Endothelial cell of umbilical vein (primary cell): ENCODE measurements at places on chromosomes 3 and 15.
A peak's percentile ranks its signal among the peaks of the same experiment; 100 is the strongest.

GRCh38 chr3:195462308-195462610 lies 19.4 kb upstream of the ACAP2 start:
- no peak for DNase-seq
- peaks cover 3% of the 10 kb centered on the region for H3K27me3 ChIP-seq
- H3K27ac ChIP-seq, result no peak overlapping the region
- H3K36me3 ChIP-seq, result no peaks in the 10 kb centered on the region

GRCh38 chr3:4584456-4585249 lies 91.5 kb downstream of the ITPR1 start:
- peak; percentile 18 for DNase-seq
- H3K4me1 ChIP-seq, result no peaks in the 10 kb centered on the region
- no peak overlapping the region for H3K27ac ChIP-seq
- H3K27me3 ChIP-seq, result peaks cover 4% of the 10 kb centered on the region

DNA sequence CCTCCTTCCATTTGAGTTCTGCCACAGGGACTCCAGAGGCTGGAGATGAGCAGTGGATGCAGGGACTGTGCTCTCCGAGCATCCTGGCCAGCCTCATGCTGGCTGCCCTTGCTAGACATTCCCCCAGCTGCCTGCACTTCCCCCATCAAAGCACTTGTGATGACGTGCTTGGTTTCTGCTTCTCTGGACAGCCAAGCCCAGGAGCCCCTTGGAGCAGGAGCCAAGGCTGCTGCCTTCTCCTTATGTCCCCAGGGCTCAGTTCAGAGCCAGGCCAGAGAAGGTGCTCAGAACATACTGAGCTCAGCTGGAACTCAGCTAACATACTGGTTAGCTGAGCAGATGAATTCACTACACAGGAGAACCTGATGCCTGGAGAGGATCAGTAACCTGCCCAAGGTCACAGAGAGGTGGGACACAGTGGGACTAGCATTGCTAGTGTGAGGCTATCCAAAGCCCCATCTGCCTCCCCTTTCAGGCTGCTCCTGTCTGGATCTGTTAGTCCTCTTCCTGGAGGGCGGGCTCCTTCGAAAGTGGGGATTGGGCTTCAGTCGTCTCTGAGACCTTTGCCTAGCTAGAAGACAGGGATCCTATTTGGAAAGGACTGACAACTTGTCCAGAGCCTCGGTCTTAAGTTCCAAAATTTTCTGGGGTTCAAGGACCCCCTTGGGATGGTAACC lies 4.3 kb downstream of the PCBP4 start:
- no peak for DNase-seq
- H3K4me3 ChIP-seq, result no peak overlapping the region
- peaks cover 4% of the 10 kb centered on the region for H3K4me1 ChIP-seq
- no peaks in the 10 kb centered on the region for H3K27me3 ChIP-seq
- no peak overlapping the region for H3K27ac ChIP-seq
- H3K36me3 ChIP-seq, result no peaks in the 10 kb centered on the region

DNA sequence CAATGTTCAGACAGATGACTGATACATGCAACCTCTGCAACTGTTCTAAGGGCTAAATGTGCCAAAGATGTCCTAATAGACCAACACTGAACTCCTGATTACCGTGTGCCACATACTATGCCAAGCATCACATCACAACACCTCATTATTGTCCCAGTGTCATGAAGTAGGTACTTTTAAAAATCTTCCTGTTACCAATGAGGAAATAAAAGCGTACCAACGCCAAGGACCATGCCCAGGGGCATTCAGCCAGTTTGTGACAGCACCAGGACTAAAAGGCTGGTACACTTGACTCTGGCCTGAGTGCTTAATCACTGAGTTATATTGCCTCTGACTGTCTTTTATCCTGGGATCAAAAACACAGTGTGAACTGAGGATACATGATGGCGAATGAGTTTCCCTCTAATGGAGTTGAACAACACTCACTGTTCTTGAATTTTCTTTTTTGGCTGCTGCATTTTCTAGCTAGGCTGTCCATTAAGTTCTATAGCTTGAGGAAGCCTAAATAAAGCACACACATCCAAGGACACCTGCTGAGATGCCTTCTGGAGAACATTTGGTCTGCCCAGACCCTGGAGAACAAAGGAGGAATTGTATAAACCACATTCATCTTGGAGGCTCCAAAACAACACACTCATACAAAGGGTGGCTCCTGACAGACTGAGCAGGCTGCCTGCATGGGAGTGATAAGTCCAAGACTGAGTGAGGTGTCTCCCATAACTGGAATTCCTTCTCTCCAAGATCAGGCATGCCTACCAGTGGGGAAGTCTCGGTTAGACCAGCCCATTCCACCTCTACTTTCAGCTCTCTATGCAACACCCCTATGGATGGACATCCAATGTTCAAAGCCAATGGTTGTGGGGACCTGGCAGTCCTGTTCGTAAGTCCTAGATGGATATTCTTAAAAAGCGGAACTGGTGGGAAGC lies 126.7 kb upstream of the PRICKLE2 start:
- DNase-seq, result peak; percentile 18
- H3K4me1 ChIP-seq, result peaks cover 43% of the 10 kb centered on the region
- H3K4me3 ChIP-seq, result no peak overlapping the region
- no peaks in the 10 kb centered on the region for H3K27me3 ChIP-seq
- no peak overlapping the region for H3K27ac ChIP-seq

DNA sequence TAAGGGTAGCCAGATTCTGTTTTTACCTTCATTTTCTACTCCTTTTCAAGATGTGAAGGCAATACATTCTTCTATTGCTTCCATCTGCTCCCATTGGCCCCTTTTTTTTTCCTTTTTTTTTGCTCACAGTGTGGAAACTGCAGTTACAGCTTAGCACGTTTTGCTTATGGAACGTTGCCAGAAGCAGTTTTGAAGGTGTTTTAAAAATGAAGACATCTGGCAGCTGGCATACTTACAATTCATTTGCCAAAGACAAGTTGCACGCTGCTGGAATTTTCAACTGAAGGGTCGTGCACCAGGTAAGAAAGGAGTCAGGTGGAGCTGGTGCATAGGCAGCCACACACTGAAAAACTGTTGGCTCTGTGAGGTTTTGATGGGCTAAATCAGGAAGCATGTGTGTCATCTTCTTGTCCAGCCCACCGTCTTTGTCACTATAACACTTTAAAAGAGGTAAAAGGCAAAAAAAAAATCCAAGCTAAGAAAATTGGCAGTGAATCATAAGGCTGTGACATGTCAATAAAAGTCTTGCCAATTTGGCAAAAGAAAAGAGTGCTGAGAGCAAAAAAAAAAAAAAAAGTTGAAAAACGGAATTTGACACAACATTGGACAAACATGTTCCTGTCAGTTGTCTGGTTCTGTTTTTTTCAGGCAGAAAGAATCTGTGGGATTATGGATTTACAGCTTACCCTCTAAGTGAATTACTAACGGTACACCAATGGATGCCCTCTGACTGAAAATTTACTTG lies 225.4 kb upstream of the SOX2 start:
- H3K27me3 ChIP-seq, result no peaks in the 10 kb centered on the region
- H3K4me3 ChIP-seq, result no peak overlapping the region
- H3K27ac ChIP-seq, result no peak overlapping the region
- H3K4me1 ChIP-seq, result no peaks in the 10 kb centered on the region
- H3K36me3 ChIP-seq, result no peaks in the 10 kb centered on the region

GRCh38 chr3:81492040-81492439 lies 269.4 kb downstream of the GBE1 start:
- no peaks in the 10 kb centered on the region for H3K4me1 ChIP-seq
- no peak overlapping the region for H3K27ac ChIP-seq
- no peaks in the 10 kb centered on the region for H3K27me3 ChIP-seq
- no peak overlapping the region for H3K4me3 ChIP-seq
- no peak for DNase-seq

DNA sequence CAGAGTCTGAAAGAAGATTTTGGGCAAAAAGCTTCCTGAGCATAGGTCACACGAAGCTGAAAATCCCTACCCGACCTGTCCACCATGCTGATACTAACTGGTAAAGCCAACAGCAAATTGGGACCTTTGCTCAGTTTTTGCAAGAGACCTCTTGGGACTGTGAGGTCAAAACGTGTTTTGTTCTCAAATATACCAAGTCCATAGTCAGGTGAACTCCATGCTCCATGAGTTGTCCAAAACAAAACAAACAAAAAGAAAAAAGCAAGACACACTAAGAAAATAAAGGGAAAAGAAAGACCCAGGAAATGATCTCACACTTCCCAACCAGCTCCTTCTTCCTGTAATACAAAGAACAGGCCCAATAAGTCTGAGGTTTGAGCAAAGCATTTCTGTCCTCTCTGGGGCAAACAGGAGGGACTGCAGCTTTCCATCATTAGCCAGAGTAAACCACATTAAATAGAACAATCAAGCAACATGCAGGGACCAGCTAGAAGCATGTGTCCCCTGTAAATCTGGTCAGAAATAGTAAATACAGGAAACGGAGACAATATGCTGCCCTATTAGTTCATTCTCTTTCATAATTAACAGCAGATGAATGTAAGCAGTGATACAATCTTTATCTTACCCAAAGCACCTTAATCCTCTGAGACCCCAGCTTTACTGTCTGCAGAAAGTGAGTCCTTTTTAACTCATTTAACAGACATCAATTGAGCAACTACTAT lies 125.0 kb upstream of the LIPC start:
- H3K4me3 ChIP-seq, result no peak overlapping the region
- H3K27me3 ChIP-seq, result peaks cover 2% of the 10 kb centered on the region
- H3K36me3 ChIP-seq, result no peaks in the 10 kb centered on the region

DNA sequence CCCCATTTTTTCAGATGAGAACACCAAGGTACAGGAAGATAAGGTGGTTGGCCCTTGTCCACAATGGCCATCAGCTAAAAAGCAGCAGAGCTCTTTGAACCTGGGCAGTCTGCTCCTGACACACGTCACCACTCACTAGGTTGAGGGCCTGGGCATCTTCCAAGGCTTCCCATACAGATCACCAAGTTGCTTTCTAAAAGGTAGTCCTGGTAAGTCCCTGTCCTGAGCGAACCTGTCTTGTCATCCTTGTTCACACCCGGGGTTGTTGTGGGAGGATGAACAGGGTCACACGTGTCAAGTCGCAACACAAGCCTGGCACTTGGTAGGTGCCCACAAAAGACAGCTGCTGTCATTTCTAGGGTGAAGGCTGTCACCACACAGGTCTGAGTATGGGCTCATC lies 260.4 kb downstream of the EPHB1 start:
- H3K4me3 ChIP-seq, result no peak overlapping the region
- DNase-seq, result no peak
- H3K27me3 ChIP-seq, result no peaks in the 10 kb centered on the region
- H3K36me3 ChIP-seq, result no peaks in the 10 kb centered on the region
- H3K4me1 ChIP-seq, result no peaks in the 10 kb centered on the region

DNA sequence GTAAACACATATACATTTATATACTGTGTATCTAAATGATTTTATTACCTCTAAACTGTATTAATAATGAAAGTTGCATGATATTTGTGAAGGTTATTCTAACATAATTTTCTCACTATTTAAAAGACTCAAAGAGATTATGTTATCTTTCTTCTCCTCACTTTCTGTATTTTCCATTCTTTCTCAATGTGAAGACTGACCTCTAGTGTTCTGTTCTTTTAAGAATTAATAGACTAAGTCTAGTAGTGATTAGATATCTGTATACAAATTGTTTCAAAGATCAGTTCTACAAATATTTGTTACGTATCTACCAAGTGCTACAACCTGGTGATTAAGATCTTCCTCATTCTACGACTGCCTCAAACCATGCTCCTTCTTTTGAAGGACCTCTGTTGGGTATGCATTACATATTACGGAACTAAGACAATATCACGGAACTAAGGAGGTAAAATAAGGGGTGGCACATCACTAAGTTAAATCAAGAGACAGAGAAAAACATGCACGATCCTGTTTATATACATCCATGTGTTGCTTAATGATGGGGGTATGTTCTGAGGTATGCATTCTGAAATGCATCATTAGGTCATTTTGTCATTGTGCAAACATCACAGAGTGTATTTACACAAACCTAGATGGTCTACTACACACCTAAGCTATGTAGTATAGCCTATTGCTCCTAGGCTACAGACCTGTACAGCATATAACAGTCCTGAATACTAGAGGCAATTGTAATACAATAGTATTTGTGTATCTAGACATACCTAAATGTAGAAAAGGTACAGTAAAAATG lies 161.5 kb upstream of the KBTBD8 start:
- H3K27me3 ChIP-seq, result peaks cover 2% of the 10 kb centered on the region
- no peaks in the 10 kb centered on the region for H3K4me1 ChIP-seq
- no peaks in the 10 kb centered on the region for H3K36me3 ChIP-seq
- H3K27ac ChIP-seq, result no peak overlapping the region
- DNase-seq, result peak; percentile 8

- H3K27ac ChIP-seq, result no peak overlapping the region
- H3K36me3 ChIP-seq, result peaks cover 3% of the 10 kb centered on the region
- no peak overlapping the region for H3K4me3 ChIP-seq
- no peaks in the 10 kb centered on the region for H3K27me3 ChIP-seq
- no peak for DNase-seq
Measured at GRCh38 chr15:41105348-41106334, 10.4 kb downstream of the INO80 start.

DNA sequence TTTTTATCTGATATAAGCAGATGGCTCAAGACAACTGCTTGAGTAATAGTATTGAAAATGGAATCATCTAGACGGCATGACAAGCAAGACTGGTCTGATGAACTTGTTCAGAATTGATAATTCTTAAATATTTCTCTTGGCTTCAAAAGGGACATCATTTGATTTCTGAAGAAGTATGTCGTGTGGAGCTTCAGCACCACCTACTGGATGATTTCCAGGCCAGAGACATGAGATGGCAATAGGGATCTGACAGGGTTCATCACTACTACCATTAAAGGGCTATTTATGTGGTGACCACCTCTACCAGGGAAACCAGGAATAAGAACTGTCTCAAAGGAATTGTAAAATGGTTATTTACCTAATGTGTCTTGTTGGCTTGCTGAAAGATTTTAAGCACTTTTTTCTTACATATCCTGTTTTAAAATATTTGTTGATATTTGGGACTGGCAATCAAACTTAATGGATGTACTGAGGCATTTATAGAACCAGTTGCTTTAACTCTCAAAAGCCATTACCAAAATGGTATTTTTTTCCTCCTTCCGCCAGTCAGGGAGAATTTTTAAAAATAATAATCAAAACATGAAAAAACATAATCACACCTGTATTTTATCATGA lies 99.5 kb upstream of the FAM98B start:
- DNase-seq, result peak; percentile 80
- H3K4me1 ChIP-seq, result no peaks in the 10 kb centered on the region
- peaks cover 4% of the 10 kb centered on the region for H3K36me3 ChIP-seq
- H3K4me3 ChIP-seq, result no peak overlapping the region

- H3K27me3 ChIP-seq, result no peaks in the 10 kb centered on the region
- H3K4me3 ChIP-seq, result no peak overlapping the region
- no peak for DNase-seq
- peaks cover 6% of the 10 kb centered on the region for H3K4me1 ChIP-seq
Measured at GRCh38 chr3:57098418-57099310, 38.2 kb downstream of the SPATA12 start.

DNA sequence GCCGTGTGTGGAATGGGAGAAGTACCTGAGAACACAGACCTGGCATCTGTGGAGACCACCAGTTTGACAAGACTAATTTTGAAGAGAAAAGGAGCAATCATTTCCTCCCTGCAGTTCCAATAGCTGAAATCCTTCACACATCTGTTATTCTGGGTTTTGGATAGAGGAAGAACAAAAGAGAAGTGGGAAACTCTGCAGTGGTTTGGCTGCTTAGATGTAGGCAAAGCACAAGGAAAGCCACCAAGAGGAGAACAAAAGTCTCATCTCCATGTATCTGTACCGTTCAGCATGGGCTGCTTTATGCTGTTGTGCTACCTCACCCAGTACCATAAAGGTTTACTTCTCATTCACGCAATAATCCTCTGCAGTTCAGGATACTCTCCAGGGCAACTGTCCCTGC lies 153.1 kb upstream of the COL8A1 start:
- H3K4me3 ChIP-seq, result no peak overlapping the region
- no peak overlapping the region for H3K27ac ChIP-seq
- peaks cover 22% of the 10 kb centered on the region for H3K4me1 ChIP-seq

- H3K27ac ChIP-seq, result no peak overlapping the region
- no peak overlapping the region for H3K4me3 ChIP-seq
- H3K27me3 ChIP-seq, result no peaks in the 10 kb centered on the region
- DNase-seq, result peak; percentile 77
- H3K36me3 ChIP-seq, result no peaks in the 10 kb centered on the region
Measured at GRCh38 chr3:149879872-149880271, 66.9 kb downstream of the RNF13 start.
